ENCODE measurements at places on chromosomes 11 and 22. TPM values are rescaled to one million over a fixed set of nuclear protein-coding genes. Genes with fewer than 3 reads are reported as not detected.

The TRIM29 gene
- not detected for total RNA-seq

The TNRC6B gene
- 16.4 TPM for total RNA-seq

The ASRGL1 gene
- total RNA-seq, result 22.6 TPM

The ROBO4 gene
- 0.10 TPM for total RNA-seq

The UNC93B1 gene
- total RNA-seq, result not detected

The TRIM6 gene
- not detected for total RNA-seq

The SULT4A1 gene
- not detected for total RNA-seq

The PNPLA5 gene
- not detected for total RNA-seq

The NCF4 gene
- total RNA-seq, result not detected

The YWHAH gene
- 100 TPM for total RNA-seq

The SLC43A3 gene
- 0.12 TPM for total RNA-seq

The ABCG4 gene
- total RNA-seq, result 0.08 TPM
